ENCODE measurements at places on chromosomes 4 and X.

GRCh38 chrX:10634392-10635161 is 14.2 kb upstream of the MID1 start:
- DNase-seq, result no peak

GRCh38 chrX:148633218-148633908 is 132.9 kb downstream of the AFF2 start:
- no peak for DNase-seq

DNA sequence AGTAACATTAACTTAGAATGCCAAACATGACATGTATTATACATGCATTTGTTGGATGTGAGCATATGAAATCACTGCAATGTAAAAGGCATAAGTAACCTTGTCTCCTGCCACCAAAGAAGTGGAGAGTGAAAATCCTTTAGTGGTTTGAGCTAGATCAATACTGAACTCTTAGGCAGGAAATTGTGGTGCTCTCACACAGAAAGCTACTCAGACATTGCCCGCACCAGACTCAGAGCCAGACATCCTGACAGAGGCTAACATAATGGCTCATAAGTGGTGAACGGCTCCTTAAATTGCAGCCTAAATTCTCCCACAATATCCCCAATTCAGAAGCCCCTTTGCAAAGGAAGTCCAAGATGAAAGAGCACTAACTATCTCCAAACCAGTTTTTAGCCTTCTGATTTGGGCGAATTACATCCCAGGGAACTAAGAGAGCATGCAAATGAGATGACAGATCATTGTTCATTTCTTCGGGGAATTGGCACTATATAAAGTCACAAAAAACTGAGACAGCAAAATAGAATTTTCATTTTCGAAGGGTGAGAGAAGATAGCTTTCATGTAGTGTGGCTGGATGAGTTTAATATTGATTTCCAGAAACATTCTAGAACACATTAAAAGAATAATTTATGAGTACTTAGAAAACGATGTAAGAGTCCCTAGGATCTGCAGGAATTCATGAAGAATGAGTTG is 233.6 kb upstream of the RPS6KA3 start:
- no peak for DNase-seq

DNA sequence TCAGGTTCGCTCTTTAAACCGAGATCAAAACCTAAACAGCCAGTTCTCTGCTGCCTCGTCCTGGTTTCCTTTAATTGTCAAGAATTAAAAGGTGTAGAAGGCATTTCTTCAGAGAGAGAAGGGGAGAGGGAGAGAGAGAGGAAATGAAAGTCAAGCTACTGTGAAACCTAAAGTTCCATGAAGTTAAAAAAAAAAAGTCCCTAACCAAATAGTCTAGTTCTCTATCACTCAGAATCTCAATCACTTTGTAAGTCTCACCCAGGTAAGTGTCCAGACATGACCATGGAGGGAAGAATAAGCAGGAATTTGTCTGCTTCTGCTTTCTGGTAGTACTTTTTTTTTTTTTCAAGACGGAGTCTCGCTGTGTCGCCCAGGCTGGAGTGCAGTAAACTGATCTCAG is 18.8 kb upstream of the SMIM14 start:
- no peak for DNase-seq

DNA sequence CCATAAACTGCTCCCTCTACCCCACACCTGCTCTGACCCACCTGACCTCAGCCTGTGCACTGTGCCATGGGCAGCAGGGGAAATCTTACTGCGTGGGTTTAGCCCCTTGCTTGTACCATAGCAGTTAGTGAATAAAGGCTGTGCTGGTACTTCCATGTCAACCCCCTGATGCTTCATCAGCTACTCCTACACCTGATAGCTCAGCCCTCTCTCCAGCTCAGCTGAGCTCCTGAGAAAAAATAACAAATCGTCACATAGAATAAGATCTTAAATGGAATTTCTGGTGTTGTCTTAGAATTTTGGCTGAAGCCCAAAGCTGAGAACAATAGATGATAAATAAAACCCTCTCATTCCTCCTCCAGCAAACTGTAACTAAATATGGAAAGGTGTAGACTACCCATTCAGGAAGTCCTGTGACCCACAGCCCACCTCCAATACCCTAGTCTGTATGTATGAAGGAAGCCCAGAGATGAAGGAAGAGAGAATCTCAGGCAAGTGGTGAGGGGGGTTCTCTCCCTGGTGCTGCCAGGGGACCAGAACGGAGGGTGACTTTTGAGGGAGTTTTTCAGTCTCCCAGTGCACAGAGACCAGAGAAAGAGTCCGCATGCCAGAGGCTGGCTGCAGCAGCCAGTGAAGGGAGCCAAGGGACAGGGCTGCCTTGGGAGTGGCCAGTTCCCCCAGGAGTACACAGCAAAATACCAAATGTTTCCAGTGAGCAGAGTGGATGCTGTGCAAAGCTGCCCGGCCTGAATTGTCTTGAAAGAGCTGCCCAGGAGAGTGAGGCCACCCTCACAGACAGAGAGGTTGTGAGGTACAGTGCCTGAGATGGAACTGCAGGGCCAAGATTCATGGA is 227.3 kb downstream of the QDPR start:
- no peak for DNase-seq
